ENCODE measurements at places on chromosomes 2 and 18.

DNA sequence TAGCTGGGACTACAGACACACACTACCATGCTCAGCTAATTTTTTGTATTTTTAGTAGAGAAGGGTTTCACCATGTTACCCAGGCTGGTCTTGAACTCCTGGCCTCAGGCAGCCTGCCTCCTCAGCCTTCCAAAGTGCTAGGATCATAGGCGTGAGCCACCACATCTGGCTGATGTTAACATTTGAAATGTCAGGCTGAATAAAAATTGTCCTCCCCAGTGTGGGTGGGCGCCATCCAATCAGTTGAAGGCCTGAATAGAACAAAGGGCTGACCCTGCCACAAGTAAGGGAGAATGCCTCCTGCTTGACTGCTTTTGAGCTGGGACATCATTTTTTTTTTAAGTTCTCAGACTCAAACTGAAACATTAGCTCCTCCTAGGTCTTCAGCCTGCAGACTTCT lies 21.0 kb upstream of the RHOB start:
- DNase-seq = no peak

DNA sequence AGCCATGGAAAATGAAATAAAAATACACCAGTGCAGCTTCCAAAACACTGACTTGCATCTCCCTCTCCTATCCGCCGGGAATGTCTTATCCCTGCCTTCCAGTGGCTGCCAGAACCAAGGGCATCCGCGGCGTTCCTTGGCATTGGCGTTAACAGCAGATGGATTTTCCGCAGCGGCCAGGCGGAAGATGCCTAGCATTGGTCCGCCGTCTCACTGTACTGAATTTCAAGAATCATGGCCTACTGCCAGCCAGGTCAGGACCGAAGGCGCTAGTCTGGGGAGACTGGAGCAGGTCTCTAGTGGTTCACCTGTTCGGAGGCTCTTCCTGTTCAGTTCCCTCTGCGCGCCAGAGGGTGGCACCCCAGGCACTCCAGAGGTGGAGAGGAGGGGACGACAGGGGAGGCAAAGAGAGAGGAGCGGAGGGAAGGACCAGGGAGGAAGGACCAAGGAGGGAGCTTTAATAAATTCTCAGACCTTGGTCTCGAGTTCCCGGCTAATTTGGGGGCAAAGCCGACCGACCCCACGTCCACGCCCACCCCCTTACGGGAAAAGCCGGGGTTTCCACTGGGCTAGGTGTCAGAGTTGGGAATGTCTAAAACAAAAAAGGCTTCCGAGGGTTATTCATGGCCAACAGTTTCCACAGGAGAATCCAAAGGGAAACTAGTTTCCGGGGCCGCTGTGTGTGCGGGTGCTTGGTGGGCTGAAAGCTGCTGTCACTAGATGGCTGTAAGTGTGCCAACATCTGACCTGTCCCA lies 3.7 kb upstream of the BCL2L11 start:
- peak; percentile 85 for DNase-seq

GRCh38 chr2:195871326-195871725 lies 197.3 kb downstream of the DNAH7 start:
- DNase-seq = no peak

DNA sequence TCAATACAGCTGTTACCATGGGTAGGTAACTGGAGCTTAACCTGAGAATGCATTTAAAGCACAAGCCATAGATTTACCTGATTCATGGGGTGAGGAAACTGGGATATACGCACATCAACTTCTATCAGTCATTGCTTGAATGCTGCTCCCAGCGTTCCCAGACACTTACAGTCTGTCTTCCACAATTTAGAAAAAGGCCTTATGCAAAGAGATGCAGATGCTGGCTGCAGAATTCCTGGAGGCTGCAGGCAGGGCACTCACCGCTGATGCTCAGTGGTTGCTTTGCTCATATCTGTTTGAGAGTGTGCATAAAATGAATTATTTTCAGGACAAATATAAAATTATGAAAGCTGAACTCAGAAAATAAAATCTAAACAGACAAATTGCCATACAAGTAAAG lies 950.7 kb upstream of the PIK3C3 start:
- DNase-seq = no peak

DNA sequence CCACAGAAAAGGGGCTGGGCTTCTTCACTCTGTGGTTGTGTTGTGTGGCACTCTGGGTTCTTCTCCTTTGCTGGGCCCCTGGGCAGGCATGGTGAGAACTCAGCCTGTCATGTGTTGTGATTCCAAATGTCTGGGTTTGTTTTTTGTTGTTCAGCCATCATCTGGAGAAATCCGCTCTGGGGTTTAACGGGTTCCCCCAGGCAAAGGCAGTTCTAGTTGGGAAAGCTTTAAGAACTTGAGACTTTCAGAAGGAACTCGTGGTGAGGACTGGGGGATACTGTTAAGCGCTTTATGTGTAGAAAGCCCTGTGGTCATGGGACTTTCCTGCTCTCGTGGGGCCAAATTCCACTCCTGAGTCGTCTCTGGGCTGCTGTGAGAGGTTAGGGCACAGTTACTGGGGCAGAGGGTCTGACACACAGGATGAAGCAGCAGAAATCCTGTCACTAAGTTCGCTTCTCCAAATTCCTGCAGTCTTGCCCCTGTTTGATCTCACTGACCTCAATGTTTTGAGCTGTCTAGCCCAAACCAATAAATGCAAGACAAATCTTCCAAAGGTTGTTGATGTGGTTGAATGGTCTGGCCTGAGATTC lies 87.7 kb downstream of the RAPGEF4 start:
- no peak for DNase-seq

DNA sequence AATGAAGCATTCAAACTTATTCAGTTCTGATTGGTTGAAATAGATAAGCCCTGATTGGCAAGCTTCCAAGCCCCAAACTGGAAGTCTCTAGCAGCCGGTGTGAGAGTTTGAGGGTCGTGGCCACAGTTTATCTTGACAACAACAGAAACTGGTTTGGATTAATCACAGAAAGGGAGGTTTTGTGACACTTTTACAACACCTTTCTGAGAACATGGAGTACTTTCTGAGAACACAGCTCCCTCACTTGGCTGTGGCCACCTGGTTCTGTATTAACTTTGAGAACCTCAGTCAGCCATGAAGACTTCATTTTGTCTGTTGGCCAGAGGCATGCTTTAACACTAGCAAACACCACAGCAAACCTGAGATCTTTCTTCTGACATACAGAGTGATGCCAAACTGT lies 280.7 kb upstream of the VWC2L start:
- DNase-seq = no peak

GRCh38 chr2:127704641-127705390 lies 3.5 kb downstream of the SFT2D3 start:
- no peak for DNase-seq

GRCh38 chr18:22387787-22388186 lies 29.9 kb downstream of the CTAGE1 start:
- no peak for DNase-seq

DNA sequence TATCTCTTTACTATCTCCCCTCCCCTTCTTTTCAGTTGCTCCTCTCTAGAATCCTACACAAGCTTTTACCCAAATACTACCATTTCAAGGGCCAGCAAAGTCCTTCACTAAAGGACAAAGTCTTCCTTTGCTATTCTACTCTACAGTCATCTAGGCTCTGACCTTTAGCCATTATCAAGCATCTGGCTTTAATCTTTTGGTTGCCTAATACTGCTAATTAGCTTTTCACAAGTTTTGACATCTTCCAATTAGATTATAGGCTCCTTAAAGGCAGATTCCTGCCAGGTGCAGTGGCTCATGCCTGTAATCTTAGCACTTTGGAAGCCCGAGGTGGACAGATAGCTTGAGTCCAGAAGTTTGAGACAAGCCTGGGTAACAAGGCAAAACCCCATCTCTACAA lies 194.4 kb downstream of the SH3BP4 start:
- DNase-seq = no peak

GRCh38 chr2:199322151-199322550 lies 135.6 kb downstream of the SATB2 start:
- DNase-seq = no peak

DNA sequence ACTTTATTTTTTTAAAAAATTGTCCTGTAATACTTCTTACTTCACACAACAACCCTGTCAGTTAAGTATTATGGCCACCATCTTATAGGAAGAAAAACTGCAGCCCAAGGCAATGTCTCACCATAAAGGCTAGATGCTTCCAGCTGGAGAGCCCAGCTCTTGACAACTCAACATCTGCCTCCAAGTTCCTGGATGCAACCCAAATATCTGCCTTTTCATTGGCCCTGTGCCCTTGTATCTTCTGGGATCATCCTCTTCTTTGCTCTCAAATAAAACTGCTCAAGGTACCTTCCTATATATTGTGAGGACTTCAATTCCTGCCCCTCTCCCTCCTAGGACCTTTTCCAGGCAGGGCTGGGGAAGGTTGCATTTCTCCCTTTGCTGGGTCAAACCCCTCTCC lies 69.5 kb downstream of the BIN1 start:
- DNase-seq = no peak

GRCh38 chr2:180728928-180729559 lies 251.4 kb upstream of the UBE2E3 start:
- no peak for DNase-seq

GRCh38 chr2:166867874-166868514 lies 20.3 kb upstream of the XIRP2 start:
- peak; percentile 4 for DNase-seq

DNA sequence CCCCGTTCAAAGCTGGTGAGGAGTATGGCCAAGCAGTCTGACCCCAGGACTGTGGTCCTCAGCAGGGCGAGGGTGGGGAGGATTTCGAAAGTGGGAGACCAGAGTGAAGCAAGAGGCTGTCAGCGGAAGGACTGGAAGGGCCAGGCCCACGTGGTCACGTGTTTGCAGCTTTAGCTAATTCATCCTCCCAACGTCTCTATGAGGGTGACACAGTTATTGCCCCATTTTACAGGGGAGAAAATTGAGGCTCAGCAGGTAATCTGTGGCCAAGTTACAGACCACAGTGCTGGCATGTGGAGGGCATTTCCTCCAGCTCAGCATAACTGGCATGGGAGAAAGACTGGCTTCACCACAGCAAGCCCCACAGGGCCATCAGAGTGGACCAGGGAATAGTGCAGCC lies 45.4 kb upstream of the LTBP1 start:
- DNase-seq = no peak

DNA sequence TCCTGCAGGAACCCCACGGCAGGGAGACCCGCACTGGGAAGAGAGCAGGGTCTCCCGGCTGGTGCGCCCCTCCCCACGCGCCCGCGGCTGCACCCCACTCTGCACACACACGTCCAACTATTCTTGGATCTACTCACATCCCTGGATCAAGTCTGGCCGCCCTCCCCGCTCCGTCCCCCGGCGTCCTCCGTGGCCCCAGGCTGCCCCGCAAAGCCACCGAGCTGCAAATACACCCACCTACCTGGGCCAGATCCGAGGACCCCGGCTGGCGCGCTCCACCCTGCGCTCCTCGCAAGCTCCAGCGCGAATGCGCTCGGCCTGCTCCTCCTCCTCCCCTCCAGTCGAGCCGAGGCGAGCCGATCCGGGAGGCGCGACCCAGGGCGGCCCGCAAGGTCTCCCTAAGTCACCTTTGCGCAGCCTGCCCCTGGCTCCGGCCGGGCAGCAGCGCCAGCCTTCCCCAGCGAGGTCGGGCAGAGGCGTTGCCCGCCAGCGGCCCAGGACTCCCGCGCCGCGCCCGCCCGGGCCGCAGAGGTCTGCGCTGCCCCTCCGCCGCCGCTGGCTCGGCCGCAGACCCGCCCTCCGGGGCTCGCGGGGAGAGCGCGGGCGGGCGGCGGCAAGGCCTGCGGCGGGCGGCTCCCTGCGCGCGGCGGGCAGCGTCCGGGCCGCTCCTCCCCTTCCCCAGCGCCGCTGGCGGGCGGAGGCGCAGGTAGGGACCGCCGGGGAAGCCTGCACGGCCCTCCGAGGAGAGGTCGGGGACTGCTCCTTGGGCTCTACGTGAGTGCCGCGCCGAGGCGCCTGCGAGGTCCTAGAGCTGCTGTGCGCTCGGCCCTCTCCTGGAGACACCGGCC lies 126.0 kb downstream of the OSBPL1A start:
- peak; percentile 90 for DNase-seq

- peak; percentile 57 for DNase-seq
Measured at GRCh38 chr18:62131301-62131909, 55.5 kb downstream of the PIGN start.

- no peak for DNase-seq
Measured at GRCh38 chr2:164453656-164454305, 167.5 kb downstream of the GRB14 start.

DNA sequence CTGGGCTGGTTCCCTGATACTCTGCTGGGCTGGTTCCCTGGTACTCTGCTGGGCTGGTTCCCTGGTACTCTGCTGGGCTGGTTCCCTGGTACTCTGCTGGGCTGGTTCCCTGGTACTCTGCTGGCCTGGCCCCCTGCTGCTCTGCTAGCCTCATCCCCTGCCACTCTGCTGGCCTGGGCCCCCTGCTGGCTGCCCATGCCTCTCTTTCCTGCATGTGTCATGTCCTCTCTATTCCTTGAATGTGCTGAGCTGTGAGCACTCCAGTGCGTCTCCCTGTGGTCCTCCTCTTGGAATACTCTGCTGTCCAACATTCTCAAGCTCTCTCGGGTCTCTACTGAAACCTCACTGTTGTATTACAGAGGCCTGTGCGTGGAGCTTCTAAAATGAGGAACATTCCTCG lies 216.3 kb downstream of the RNF144A start:
- DNase-seq = no peak

DNA sequence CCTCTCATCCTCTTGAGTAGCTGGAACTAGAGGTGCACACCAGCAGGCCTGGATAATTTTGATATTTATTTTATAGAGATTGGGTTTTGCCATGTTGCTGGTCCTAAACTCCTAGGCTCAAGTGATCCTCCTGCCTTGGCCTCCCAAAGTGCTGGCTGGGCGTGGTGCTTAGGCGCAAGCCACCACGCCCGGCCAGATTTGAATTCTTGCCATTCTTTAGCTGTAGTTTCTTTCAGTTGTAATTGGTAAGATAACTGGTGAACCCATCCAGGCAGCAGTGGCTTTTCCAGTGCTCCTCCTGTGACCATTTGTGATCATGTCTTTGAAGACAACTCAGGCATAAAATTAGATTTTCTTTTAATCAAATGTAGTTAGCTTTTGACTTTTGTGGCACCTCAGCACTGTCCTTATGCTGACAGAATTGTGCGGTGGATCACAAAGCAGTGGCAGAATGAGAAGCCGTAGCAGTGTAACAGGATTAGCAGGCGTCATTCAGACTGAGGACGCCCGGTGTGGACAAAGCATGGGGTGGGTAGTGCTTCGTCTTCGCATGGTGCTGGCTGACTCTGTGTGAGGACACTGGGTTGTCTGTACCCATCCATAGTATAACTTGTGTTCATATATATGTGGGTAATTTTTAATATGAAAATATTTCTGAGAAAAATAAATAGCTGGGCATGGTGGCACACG lies 30.0 kb upstream of the TOGARAM2 start:
- DNase-seq = no peak

All from retina (tissue), 1 donor.